ENCODE measurements at places on chromosomes 3 and 15. TPM values are rescaled to one million over a fixed set of nuclear protein-coding genes. Genes with fewer than 3 reads are reported as not detected.

FXR1 gene
- total RNA-seq = 126 TPM

APOD gene
- total RNA-seq = 62.0 TPM

LSG1 gene
- total RNA-seq = 48.0 TPM

PRR20G gene
- total RNA-seq = not detected

DISP2 gene
- 4.6 TPM for total RNA-seq

GRCh38 chr3:194189243-194189791 is 53.4 kb downstream of the HES1 start:
- DNase-seq = no peak

DNA sequence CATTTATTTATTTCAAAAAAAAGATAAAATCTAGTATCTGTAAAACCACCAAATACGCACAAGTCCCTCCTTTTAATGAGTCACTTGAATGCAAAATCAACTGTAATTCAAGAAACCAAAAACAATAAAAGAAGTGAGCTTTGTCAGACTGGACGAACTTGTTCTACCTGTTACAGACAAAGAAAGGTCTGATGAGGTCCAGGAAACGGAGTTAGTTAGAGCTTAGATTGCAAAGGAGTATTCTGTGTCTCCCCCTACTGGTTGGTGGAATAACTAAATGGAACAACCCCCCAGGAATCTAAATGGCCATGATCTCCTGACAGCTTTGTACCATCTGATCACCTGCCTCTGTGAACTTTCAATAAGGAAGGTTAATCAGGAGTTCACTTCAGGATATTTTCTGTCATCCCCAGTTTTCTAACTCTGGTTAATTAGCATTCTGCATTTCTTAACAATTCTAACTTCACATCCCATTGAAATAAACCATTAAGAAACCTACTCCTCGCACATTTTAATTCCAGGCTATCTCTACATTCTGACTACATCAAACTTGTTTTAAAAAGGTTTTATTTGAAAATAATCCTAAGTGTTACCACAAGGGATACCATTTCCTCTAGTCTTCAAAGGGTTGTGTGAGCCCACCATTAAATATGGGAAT is 333.0 kb upstream of the SATB1 start:
- DNase-seq = peak; percentile 43

- no peak for DNase-seq
Observed at GRCh38 chr15:78130466-78131294, 565 bp downstream of the CIB2 start.

DNA sequence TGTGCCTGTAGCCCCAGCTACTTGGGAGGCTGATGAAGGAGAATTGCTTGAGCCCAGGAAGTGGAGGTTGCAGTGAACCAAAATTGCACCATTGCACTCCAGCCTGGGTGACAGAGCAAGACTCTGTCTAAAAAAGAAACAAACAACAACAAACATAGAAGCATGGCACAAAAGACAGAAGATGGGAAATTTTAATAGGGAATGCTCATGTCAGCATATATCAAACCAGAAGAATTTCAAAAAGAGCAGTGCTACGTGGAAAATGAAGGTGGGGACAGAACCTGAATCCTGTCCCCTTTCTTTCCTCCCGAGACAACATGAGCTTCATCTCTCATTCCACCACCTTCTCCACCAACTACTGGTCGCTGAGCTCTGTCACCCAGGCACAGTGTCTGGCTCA is 46.3 kb upstream of the MFGE8 start:
- DNase-seq = no peak

DNA sequence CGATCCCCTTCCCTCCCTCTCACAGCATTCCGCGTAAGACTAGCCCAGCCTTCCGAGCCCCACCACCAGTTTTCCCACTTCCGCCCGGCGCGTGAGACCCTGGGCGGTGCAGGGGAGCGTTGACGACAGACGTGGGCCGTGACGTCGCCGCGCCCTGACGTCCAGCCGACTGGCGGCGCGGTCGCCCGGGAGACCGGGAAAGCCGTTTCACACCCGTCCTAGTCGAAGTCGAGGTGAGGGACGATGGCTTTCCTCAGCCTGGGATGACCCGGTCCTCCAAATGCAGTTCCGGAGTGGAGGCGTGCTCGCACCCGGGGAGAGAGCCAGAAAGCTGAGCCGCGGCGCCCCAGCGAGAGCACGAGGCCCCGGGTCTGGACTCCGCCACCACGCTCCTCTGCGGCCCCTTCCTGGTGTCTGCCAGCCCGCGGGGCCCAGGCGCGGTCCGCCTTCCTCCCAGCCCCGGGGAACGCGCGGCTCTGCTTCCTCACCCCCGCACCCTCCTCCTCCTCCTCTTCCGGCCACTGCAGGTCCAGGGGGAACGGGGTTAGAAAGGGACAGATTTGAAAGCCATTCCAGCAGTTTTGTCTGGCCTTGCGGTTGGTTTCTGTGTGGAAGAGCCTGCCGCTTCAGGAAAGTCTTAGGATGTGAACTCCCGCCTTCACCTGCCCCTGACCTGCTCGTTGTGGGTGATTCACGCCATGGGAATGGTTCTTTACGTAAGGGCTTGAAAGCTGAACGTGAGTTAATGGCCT is at the start of gene LEKR1:
LEKR1 (plus strand) TSS at position 210 of the 752 bp plus-strand sequence. CDS start 2,977 bp downstream, outside the sequence.
- DNase-seq = peak; percentile 93

DNA sequence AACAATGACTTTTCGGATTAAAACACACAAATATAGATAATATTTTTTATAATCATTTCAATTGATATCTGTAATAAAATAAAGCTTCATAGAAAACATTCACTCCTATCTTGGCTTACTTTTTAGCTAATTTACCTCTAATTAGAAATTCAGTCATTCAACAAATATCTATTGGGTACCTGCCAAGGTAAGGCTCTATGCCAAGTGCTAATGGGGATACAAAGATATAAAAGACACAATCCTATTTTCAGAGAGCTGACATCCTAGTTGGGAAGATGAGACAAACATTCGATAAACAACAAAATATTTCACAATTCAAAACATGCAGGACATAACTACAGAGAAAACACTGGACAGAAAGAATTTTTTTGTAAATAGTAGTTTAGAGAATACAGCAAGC is 63.3 kb downstream of the ULK4 start:
- DNase-seq = no peak

GRCh38 chr3:60890226-60890625 is 361.0 kb downstream of the FHIT start:
- DNase-seq = no peak

DNA sequence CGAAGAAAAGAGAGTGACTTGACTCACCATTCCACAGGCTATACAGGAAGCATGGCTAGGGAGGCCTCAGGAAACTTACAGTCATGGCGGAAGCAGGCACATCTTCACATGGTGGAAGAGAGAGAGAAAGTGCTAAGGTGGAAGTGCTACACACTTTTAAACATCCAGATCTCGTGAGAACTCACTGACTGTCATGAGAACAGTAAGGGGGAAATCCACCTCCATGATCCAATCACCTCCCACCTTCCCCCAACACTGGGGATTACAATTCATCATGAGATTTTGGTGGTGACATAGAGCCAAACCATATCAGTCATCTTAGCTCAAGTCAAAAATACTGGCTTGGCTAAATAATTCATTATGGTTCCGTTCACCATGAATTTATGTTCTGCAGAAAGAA is 45.3 kb upstream of the NEDD4 start:
- DNase-seq = no peak
